Activated naive CD8-positive, alpha-beta T cell treated with anti-CD3 and anti-CD28 coated beads, Interleukin-2, amount 50 U/mL, for 24 hours (primary cell): ENCODE measurements at places on chromosomes 7 and 10.

GRCh38 chr10:129959544-129960480 lies 4.3 kb downstream of the EBF3 start:
- DNase-seq, result no peak

GRCh38 chr7:25662841-25663800 lies 434.8 kb upstream of the NPVF start:
- no peak for DNase-seq

DNA sequence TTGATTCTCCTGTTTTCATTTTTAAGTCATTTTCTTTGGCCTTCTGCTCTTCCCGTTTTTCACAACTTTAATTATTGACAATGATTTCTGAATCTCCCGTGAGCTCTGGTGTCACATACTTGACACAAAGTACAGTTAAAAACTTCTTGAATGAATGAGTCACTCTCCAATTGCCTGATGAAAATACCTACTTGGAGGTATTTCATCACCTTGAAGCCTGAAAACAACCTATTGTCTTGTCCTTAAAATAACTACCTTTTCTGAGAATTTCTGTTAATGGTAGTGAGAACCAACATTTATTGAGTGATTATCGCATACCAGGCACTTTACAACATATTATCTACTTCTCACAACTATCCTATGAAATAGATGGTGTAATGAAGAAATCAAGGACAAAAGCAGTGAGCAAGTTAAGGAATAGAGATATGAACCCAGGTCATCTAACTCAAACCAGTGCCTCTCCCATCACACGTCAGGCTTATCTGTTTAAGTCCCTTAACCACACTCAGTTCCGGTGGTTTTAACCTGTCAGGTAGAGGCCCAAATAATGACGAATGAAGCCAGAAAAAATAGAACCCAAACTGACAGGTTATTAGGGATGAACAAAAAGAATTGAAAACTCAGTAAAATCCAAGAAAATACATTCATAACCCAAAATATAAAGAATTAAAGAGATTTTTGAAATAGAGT lies 11.6 kb downstream of the BET1 start:
- no peak for DNase-seq

DNA sequence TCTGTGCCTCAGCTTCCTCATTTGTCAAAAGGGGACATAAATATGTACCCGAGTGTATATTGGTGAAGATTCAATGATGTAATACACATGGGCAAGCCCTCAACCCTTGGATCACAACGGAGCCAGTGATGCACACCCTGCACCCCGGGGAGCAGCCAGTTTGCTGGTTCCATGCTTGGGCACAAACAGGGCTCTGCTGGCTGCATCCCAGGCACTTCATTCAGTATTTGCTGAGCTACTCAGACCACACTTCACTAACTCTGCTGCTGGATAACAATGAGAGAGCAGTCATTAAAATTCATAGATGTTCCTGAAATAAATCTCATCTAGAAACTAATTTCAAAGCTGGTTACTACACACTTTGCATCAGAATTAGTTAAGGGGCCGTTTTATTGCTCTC lies 72.0 kb downstream of the SCRN1 start:
- DNase-seq, result no peak

- DNase-seq, result no peak
Observed at GRCh38 chr10:63240807-63241206, 107.7 kb downstream of the NRBF2 start.

DNA sequence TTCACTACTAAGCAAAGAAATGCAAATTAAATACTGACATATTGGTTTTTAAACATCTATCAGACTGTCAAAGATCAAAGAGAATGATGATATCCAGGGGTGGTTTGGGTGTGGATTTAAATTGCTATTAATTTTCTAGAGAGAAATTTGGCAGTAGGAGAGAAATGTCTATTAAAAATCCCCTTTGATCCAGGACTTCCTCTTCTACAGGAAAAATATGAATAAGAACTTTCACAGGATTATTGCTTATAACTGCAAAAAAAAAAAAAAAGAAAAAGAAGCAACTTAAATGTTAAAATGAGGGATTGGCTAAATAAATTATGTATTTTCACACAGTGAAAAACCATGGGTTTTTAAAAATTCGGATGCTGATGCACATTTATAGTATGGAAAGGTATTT lies 21.0 kb downstream of the CFAP58 start:
- no peak for DNase-seq

DNA sequence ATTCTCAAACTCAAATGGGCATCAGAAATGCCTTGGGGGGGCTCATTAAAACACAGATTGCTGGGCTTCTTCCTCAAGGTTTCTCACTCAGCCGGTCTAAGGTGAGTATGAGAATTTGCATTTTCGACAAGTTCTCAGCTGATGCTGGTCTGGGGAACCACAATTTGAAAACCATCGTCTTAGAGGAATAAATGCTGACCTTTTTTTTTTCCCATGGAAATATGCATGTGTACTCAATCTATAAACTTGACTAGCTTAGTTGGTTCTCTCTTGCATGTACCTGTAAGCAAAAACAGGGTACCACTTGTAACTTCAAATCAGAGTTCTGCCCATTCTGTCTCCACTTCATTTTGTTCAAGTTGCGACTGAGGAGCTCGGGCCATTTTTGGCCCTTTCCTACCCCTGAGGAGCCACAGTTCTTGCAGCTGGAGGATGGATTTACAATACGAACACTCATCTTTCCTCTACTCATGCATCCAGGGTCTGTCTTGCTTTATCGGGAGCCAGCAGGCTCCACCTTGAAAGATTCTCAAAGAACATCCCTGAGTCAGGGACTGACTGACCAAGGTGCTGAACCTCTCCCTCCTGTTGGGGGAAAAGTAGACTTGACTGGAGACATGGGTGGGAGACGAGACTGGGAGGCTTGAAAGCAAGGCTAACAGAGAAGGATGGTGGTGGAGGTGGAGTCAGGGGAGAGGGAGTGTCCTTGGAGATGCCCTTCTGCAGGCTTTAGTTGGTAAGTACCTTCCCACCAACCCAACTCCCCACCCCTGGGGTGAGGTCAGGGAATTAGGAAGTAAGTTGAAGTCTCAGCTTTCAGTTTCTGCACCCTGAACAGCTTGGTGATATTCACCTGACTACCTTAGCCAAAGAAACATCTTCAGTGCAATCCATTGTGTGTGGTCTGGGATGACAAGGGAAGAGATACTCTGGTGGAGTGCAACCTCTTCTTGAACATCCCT lies 3.7 kb upstream of the MAPK8 start:
- DNase-seq, result no peak

DNA sequence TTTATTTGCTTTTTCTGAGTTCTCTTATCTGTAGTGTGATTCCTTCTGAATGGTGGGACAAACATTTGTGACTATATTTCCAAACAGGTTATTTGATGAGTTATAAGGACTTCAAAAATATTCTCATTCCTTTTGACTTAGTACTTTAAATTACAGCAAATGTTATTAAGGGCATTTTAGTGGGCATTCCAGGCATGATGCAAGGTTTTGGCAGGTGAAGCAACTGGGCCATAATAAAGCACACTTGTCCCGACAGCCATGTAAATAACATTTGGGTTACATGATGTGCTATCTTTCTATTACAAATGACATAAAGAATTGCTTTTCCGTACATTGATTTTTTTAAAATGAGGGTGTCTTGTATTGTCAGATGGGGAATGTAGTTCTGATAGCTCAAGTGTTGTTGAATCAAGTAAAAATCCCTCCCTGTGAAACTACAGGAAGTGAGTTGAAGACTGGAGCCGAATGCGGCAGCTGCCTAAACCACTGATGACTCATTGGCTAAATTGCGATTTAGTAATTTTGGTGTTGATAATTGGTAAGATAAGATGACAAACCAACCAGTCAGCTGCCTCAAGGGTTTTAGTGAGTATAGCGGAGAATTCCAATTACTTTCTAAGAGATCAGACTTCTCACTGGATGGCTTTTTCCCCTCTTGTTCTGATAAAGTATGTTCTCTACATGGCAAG lies 231.3 kb upstream of the NPY start:
- DNase-seq, result no peak

DNA sequence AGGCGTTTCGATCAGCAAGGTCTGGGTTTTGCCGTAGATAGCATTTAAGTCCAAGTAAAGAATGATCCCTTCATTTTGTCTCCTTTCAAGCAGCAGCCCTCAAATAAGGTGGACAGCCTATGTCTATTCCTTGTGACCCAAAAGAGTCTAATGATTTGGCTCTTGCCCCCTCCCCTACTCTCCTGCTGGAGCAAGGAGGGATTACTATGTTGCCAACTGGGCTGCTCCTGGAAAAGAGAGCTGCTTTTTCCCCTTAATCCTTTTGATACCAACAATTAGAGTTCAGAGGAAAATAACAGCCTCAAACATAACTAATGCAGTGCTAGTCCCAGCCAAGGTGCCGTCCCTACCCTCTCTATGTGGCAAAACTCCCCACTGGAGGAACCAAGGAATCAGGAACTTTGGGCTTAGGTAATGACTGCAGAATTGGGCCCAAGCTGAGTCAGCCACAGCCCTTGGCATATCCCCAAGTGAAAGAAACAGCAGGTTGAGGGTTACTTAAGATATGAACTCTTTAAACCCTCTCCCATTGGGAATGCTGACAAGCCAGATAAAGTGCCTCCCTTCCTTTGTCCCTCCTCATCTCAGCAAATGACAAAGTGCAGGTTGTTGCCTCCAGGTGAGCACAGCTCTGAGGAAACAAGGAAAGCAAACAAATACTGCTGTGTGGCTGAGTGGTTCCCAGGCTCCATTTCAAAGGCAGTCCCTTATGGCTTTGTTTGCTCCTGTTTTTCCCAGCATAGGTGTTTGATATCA lies 643.7 kb downstream of the INHBA start:
- DNase-seq, result no peak

GRCh38 chr10:36366065-36366464 lies 724.0 kb upstream of the FZD8 start:
- DNase-seq, result no peak
